Stimulated activated CD4-positive, alpha-beta T cell treated with anti-CD3 and anti-CD28 coated beads, Interleukin-2, amount 100 ng/mL, for 24 hours (primary cell): ENCODE measurements at places on chromosomes 16 and 17.

DNA sequence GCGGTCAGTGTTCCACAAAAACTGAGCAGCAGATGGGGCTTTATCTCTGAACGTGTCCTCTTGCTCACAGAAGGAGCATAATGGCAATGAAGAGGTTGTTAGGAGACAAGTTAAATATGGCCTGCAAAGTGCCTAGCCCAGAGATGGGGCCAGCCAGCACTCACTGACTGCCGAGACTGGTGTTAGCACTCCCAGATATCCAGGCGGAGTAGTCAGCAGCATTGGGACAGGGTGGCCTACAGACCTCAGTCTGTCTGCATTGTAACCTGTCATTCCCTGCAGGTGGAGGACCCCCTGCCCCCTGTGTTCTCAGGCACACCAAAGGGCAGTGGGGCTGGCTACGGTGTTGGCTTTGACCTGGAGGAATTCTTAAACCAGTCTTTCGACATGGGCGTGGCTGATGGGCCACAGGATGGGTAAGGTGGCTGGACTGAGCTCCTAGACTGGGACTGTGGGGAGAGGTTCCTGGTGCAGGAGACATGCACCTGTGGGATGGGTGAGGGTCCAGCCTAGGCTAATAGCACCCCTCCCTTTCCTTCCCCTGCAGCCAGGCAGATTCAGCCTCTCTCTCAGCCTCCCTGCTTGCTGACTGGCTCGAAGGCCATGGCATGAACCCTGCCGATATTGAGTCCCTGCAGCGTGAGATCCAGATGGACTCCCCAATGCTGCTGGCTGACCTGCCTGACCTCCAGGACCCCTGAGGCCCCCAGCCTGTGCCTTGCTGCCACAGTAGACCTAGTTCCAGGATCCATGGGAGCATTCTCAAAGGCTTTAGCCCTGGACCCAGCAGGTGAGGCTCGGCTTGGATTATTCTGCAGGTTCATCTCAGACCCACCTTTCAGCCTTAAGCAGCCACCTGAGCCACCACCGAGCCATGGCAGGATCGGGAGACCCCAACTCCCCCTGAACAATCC, 4.2 kb downstream of the MFAP4 start:
- no peak for DNase-seq

DNA sequence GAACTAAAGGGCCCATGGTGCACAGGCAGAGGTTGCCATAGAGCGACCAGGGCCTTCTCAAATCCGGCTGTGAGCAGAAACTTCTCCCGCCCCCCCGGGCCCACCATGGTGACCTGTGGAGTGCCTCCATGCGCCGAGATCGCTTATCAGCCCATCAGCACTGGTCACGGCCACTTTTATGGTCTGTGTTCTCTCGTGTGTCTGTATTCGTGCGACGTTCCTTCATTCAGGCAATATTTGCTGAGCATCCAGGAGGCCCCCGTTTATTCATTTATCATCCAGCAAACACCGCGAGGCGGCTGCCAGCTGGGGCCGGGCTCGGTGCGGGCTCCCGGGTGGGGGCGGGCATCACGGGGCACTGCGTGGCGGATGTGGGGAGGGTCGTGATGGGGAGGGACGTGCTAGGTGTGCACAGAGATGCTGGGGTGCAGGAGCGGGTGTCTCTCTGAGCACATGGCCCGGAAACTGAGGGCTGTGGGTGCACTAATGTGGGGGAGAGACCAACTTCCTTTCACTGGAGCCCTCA, 88.0 kb upstream of the CBX4 start:
- no peak for DNase-seq

- no peak for DNase-seq
Measured at GRCh38 chr17:81566461-81567126, 14.4 kb upstream of the FAAP100 start.

DNA sequence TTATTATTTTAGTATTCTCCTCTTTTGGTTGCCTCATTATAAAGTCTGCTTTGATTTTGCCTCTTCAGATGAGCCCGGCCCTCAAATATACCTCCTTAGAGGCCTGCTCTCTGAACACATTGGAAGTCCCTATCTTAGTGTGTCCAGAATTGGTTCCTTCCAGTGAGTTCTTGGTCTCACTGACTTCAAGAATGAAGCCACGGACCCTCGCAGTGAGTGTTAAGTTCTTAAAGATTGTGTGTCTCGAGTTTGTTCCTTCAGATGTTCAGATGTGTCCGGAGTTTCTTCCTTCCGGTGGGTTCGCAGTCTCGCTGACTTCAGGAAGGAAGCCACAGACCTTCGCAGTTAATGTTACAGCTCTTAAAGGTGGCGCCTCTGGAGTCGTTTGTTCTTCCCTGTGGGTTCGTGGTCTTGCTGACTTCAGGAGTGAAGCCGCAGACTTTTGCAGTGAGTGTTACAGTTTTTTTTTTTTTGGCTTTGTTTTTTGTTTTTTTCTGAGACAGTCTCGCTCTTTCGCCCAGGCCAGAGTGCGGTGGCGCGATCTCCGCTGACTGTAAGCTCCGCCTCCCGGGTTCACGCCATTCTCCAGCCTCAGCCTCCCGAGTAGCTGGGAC, 45.8 kb upstream of the NOS2 start:
- DNase-seq, result peak; percentile 26

DNA sequence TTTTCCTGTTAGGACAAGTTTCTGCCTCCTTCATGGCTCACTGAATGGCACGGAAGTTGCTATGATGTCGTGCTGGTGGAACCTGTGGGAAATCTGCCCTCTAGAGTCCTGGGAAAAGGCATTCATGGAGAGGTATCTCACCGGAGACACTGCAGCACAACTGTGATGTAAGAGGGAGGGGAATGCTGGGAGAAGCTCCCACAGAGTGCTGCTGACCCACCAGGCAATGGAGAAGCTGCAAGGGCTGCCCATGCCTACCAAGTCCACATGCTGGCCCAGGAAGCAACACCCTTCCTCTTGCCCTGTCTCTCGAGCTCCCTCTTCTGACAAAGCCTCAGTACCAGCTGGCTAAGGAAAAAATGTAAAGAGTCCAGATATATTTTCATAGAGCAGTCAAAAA, 45.2 kb upstream of the SLC5A11 start:
- DNase-seq, result no peak

DNA sequence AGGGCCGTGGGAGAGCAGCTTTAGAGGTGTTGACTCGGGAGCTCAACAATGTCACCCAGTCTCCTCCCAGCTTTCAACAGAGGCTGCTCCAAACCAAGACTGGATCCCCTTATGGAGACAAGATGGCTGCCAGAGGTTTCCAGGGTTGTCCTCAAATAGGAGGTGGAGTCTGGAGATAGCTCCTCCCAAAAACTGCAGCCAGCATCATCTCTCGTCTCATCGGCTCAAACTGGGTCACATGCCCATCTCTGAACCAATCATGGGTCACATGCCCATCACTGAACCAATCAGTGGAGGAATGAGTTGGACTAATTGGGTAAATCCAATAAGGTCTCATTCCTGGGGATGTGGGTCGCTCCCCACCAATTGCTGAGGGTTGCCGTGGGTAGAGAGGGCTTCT, 41.1 kb upstream of the C16orf82 start:
- DNase-seq, result no peak

DNA sequence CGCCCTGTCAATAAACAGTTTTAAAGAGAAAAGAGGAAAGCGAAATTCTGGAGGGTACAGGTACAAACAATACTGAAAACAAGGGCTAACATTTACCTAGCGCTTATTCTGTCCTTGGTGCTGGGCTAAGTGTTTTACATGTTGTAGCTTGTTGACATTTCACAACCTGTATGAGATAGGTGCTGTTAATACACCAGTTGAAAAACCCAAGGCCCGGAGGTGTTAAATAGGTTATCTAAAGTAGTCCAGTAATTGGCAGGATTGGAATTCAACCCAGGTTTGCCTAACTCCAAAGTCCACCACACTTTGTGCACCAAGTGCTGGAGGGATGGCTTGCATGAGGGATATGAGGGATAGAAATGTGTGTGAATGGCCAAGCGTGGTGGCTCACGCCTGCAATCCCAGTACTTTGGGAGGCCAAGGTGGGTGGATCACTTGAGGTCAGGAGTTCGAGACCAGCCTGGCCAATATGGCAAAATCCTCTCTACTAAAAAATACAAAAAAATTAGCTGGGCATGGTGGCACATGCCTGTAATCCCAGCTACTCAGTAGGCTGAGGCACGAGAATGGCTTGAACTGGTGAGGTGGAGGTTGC, 2.9 kb downstream of the ATP6V0D1 start:
- DNase-seq, result no peak

DNA sequence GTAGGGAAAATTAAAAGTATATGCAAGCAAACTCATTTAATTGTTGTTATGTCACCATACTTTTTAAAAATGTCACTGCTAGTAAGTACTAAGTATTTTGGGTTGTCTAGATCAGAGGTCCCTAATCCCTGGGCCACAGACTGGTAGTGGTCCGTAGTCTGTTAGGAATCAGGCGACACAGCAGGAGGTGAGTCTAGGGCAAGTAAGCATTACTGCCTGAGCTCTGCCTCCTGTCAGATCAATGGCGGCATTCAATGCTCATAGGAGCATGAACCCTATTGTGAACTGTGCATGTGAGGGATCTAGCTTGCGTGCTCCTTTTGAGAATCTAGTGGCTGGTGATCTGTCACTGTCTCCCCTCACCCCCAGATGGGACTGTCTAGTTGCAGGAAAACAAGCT, 21.6 kb downstream of the STXBP4 start:
- no peak for DNase-seq

DNA sequence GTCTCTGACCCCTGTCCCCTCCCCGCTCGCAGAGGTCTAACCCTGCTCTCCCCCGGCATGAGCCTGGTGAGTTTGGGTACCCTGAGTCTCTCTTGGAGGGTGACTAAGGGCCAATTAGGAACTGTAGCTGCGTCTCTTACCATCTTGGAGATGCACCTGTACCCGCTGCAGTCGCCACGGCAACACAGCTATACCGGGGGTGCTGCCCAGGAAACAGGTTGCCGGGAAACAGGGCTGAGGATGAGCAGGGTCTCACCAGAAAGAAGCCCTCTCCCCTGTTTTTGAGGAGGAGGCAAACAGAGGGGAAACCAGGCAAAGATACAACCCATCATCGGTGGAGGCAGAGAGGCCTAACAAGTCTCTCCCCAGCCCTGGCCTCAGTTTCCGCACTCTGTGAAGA, 140.2 kb downstream of the TMEM132E start:
- no peak for DNase-seq

DNA sequence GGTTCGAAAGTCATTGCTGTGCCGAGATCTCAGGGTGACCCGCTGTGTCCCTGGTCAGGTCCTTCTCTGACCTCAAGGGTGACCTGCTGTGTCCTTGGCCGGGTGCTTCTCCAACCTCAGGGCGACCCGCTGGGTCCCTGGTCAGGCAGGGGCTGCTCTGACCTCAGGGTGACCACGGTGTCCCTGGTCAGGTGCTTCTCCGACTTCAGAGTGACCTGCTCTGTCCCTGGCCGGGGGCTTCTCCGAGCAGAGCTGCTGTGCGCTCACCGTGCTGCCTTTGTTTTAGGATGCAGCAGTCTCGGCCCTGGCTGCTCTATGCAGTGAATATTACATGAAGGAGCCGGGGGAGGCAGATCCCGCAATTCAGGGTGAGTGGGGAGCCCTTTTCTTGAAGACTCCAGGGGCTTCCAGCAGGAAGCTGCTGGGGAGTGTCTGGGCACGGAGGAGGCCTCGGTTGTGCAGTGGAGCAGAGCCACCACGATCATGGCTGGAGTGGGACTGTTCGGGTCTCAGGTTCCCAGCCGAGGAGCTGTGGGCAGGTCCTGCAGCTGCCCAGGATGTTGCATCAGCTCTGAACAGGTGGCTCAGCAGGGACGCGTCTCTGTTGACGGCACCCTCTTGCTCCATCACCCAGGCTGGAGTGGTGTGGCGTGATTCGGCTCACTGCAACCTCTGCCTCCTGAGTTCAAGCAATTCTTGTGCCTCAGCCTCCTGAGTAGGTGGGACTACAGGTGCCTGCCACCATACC, 83.7 kb upstream of the ZNF750 start:
- no peak for DNase-seq

- DNase-seq, result no peak
Measured at GRCh38 chr17:5331506-5331905, 49.4 kb downstream of the RABEP1 start.

GRCh38 chr16:8109510-8110369, 480.6 kb downstream of the TMEM114 start:
- no peak for DNase-seq

GRCh38 chr17:10031127-10031526, 126.1 kb upstream of the RCVRN start:
- DNase-seq, result no peak

GRCh38 chr16:22848451-22848850, 34.5 kb downstream of the HS3ST2 start:
- DNase-seq, result no peak

GRCh38 chr16:30748634-30749445, 615 bp downstream of the PHKG2 start:
- peak; percentile 41 for DNase-seq

DNA sequence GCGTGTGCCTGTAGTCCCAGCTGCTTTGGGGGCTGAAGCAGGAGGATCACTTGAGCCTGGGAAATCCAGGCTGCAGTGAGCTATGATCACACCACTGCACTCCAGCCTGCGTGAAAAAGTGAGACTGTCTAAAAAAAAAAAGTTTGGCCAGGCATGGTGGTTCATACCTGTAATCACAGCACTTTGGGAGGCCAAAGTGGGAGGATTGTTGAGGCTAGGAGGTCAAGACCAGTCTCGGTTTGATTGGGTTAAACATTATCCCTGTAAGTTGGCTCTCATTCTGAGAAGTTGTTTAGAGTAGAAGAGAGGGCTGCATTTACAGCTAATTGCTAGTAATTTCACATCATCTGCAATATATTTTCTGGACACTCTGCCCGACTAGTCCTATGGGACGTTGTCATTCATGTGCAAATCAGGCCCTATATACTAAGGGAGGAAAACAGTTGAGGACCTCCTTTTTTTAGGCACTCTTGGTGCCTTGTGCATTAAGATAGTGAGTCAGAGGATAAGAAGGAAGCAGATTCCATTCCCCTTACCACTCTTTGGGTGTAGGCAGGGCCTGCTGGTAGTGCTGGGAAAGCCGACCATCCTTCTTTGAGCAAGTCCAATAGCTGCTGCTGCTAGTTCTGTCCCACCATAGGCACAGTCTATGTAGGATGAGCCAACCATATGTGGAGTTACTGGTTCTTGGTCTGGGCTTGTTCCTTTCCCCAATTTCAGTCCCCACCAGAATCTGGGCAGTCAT, 18.7 kb downstream of the HMOX2 start:
- DNase-seq, result no peak

DNA sequence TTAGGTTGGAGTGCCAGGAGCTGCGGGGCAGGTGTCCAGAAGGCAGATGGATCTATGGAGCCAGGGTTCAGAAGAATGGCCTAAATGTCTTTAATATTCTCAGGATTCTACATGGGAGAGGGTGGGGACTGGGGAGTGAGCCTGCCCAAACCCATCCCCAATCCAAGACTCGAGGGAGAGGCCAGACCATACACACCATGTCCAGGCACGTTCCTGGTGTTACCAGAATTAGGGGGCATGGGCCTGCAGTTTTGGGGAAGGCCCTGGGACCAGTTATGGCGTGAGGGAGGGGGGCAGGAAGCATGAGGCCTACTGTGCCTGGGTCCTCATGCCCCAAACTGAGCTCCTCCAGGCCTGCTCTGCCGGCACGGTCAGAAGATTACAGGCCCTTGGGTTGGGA, 1.9 kb downstream of the TAX1BP3 start:
- DNase-seq, result no peak
